Ascending aorta (tissue), 2 donors: ENCODE measurements at places on chromosomes 13 and 19.

DNA sequence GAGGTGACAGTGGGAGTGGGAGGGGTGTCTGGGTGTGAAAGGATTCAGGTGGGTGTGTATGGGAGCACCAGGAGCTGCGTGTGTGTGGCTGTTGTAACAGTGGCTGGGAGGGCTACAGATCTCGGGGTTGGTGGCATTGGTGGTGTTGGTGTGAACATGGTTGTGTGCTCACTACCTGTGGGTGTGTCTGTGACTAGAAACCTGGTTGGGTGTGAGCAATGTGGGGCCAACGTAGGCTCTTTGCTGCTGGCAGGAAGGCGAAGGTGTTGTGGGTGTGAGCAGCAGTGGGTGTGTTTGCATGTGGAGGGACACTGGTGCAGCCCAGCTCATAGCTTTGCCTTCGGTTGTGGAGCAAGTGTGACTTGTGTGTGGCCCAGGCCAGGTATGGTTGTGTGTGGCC lies 3.7 kb upstream of the NR2C2AP start:
- DNase-seq, result no peak

DNA sequence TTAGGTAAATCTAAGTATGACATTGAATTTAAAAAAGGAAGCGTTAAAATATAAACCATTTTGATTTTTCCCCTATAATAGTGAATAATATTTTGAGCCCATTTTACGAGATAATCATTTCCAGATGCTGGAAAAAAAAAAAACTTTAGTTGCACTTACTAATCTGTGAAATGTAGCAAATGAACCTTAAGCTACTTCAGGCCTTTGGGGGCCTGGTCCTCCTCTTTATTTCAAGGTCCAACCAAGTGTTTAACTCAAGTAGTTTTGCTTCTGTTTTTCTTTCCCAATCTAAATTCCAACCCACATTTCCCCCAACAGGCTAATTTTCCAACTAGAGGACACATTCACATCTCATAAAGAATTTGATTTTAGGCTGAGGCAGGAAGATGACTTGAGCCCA lies 101.2 kb downstream of the TNFRSF19 start:
- DNase-seq, result no peak

DNA sequence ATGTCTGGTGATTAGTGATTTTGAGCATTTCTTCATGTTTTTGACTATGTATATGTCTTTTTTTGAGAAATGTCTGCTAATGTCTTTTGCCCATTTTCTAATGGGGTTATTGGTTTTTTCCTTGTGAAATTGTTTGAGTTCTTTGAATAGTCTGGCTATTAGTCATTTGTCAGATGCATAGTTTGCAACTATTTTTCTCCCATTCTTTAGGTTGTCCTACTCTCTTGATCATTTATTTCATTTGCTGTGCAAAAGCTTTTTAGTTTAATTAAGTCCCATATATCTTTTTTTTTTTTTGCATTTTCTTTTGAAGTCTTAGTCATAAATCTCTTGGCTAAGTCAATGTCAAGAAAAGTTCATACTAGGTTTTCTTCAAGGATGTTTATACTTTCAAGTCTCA lies 449.8 kb downstream of the DACH1 start:
- DNase-seq, result no peak

DNA sequence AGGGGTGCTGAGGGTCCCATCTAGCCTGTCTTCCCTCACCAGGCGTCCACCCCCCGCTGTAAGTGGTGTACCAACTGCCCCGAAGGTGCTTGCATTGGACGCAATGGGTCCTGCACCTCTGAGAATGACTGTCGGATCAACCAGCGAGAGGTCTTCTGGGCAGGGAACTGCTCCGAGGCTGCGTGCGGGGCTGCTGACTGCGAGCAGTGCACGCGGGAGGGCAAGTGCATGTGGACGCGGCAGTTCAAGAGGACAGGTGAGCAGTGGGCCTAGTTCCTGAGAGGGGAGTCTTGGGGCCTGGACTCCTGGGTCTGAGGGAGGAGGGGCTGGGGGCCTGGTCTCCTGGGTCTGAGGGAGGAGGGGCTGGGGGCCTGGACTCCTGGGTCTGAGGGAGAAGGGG lies 27.8 kb downstream of the CNFN start:
- no peak for DNase-seq

GRCh38 chr19:27905074-27905473 lies 1307.9 kb downstream of the UQCRFS1 start:
- DNase-seq, result no peak

- no peak for DNase-seq
These were observed 6.4 kb downstream of the FLT1 start for GRCh38 chr13:28488376-28489005.

DNA sequence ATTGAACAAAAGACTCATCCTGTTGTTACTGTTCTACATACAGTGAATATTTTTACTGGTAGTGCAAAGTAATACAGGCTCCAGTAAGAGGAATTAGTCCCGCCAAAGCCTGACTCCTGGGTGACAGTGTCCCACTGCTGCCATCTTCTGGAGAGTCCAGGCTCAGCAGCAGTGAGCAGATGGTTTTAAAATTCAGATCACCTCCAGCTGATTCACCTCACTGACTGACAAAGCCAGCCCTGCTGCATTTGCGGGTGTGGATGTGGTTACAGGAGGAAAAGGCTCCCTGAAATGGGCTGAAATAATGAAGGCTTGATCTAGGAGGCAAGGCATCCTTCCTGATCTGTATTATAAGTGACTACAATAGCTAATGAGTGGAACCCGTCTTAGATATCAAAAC lies 18.3 kb downstream of the PABPC3 start:
- no peak for DNase-seq

DNA sequence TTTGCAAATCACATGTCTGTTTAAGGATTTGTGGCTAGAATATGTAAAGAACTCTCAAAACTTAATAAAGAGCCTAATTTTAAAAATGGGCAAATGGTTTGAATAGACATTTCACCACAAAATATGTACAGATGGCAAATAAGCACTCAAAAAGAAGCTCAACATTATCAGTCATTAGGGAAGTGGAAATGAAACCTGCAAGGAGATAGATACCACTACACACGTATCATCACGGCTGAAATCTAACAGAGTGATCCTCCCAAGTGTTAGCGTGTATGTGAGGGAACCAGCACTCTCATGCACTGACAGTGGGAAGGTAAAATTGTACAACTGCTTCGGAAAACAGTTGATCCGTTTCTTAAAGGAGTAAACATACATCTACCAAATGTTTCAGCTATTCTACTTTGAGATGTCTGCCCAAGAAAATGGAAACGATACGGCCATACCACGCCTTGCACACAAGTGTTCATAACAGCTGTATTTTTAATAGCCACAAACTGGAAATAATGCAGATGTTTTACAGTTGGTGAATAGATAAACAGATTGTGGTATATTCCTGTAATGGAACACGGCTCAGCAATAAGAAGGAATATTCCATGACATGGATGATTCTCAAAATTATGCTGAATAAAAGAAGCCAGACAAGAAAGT lies 14.5 kb downstream of the ARHGEF7 start:
- DNase-seq, result no peak

- no peak for DNase-seq
These were observed 46.9 kb downstream of the FGF9 start for GRCh38 chr13:21717817-21718216.

DNA sequence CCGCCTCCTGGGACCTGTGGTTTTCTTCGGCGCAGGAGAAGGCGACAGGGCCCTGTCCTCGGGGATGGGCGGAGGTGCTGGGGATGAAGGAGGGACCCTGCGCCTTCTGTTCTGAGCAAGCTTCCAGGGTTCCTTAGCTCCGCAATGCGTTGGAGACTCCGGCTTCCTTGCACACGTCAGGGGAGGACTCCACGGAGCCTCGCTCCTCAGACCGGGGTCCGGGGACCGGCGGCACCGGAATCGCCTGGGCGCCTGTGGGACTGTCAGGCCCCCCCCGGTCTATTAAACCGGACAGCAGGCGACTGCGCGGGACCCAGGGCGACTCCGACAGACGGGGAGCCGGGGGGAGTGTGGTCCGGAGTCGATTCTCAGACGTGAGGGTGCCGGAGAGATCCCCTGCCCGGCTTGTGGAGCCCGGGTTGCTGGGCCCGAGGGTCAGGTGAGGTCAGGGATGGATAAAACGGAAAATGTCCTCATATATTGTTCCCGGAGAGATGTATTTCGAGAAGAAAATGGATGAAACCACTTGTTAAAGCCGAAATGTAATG lies 227.4 kb downstream of the TEX29 start:
- DNase-seq, result no peak
